ENCODE measurements at places on chromosomes 7 and 10. TPM values are rescaled to one million over a fixed set of nuclear protein-coding genes. Genes with fewer than 3 reads are reported as not detected.

DNA sequence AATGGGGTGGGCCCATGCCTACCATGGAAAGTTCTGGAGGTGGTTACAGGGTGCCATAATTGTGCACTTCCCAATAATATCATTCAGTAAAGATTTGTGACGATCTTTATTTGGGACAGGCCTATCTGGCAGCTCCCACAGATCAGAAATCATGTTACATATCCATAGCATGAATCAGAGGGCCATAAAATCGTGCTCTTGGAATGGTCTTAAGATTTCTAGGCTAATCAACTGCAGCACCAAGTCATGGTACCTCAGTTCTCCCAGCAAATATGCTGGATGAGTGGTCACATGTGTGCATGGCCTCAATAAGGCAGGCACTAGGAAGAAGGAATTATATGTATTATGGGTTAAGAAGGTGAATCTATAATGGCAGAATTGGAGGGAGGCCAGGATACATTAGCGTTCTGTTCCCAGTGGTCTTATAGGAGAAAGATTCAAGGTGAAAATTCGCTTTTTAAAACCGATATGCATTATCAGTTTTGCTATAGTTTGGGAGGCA is 134.7 kb downstream of the NRP1 start:
- no peak for DNase-seq

- DNase-seq, result no peak
These were observed 338.1 kb upstream of the SEMA3C start for GRCh38 chr7:81256991-81257390.

GRCh38 chr10:125291836-125292235 is 131.5 kb upstream of the CTBP2 start:
- DNase-seq, result no peak

DNA sequence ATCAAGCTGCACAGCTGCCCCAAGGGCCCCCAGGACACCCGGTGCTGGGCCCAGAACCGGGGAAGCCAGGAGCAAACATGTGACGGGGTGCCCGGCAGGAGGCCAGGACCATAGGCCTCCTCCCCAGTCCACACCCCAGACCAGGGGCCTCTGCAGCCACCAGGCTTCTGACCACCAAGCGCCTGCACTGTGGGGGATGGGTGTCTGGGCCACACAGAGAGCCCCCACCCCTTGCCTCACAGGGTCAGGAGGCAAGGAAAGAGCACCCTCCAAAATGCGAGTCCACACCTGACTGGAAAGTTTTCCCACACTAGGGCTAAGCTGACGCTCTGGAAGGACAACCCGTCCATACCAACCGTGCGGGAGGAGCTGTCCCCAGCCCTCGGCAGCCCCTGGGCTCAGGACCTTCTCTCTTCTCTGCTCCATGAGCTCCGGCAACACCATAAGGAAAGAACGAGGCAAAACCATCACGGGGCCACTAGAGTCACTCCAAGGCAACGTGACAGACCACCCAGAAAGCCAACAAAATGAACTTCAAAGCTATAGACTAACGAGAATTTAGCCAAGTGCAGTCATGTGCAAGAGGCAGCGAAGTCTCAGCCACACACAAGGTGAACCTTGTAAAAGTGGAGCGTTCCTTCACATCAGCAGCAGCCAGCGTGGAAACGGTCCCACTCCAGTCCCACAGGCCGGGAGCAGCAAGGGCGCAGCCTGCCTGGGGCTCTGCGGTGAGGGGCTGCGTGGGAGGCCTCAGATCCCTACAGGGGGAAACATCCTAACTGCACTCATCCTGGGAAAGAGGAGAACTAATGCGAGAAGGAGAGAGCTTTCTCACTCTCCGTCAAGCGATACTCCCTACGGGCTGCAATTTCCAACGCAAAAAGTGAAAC is 5.1 kb downstream of the STK32C start:
- no peak for DNase-seq

- DNase-seq, result peak; percentile 75
These were observed 92.4 kb upstream of the JCAD start for GRCh38 chr10:30151581-30152389.

MSMB gene
- not detected for total RNA-seq

SFMBT2 gene
- 3.0 TPM for total RNA-seq

CRYGN gene
- total RNA-seq, result 0.84 TPM

IDI2 gene
- not detected for total RNA-seq

ZNF425 gene
- 5.0 TPM for total RNA-seq

ANKRD30A gene
- not detected for total RNA-seq

Measured in kidney epithelial cell (primary cell).